GM04503 (cell line): ENCODE measurements at places on chromosomes 1 and 21.

GRCh38 chr1:107682467-107682866 is 282.5 kb downstream of the VAV3 start:
- DNase-seq: no peak

DNA sequence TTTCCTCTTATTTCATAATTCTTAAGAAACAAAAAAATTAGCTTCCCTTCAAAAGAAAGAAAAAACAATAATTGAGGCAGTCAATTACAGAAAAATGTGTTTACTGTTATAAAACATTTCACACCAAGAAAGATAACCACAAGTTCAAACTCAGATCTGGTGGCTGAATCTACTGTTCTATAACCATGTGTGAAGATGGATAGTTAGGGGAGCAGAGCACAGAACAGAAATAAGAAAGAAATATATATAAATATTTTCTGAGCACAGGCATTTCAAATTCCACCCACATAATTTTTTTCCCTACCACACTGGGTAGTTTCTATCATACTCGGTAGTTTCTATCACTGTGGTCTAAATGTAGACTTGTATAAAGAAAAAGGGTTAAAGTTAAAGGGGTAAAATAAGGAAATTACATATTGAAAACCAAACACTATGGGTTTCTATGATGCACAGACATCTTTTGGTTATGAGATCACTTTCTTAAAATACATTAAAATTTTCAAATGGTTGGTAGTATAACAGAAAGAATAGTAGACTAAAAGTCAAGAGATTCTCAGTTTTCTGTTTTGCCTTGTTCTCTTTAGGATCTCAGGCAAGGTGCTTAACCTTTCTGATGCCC is 10.8 kb downstream of the LYST start:
- DNase-seq: no peak

DNA sequence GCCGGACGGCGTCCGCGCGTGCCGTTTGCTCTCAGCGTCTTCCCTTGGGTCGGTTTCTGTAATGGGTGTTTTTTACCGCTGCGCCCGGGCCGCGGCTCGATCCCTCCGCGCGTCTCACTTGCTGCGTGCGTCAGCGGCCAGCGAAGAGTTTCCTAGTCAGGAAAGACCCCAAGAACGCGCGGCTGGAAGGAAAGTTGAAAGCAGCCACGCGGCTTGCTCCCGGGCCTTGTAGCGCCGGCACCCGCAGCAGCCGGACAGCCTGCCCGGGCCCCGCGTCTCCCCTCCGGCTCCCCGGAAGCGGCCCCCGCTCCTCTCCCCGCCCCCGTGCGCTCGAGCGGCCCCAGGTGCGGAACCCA is 159.8 kb downstream of the RUNX1 start:
- DNase-seq: no peak

DNA sequence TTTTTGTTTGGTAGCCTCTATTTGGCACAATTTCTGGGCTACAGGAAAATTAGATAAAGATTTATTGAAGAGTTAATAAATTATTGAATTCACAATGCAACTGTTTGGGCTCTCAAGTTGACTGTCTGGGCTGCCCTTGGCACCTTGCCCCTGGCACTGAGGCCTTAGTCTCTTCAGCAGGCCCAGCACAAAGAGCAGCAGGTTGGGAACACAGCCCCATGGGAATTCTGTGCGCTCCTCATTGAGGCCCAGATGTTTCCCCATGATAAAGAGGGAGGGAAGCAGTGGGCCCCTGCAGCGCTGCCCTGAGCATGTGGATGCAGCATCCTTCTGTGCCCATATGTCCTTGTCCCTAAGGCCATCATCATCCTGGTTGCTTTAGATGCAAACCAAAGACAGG is 2.9 kb downstream of the CRNN start:
- no peak for DNase-seq

- DNase-seq: peak; percentile 16
These were observed 771 bp downstream of the ABCD3 start for GRCh38 chr1:94418664-94419655.

- no peak for DNase-seq
These were observed 27.5 kb downstream of the ADGRB2 start for GRCh38 chr1:31736675-31737074.

GRCh38 chr1:92922356-92923035 is 38.8 kb downstream of the DIPK1A start:
- peak; percentile 35 for DNase-seq

- no peak for DNase-seq
These were observed 45.7 kb downstream of the WNT9A start for GRCh38 chr1:227901906-227902640.

GRCh38 chr1:203769505-203770343 is 4.7 kb downstream of the LAX1 start:
- peak; percentile 72 for DNase-seq

DNA sequence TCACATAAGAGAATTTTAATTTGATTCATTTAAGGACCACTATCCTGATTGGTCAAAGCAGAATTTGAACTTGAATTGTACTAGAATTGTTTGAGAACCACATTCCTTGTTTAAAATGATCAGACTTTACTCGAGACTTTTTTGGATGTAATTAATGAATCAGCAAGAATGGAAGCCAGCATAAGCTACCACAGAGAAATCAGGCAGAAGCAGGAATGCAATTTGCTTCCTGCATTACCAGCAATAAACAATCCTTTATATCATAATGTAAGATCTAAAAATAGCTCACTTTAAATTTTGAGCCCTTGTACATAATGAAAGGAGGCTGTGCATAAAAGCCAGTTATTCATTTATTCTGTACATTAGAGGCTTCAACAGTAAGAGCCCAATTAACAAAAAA is 119.8 kb upstream of the BACE2 start:
- DNase-seq: no peak

GRCh38 chr1:209241487-209241886 is 342.0 kb upstream of the CAMK1G start:
- DNase-seq: no peak

- no peak for DNase-seq
These were observed at the start of gene XKR8 for GRCh38 chr1:27959792-27960603. TSS of gene XKR8 (plus strand) at chr1:27959973. CDS start at chr1:27960070, 97 bp downstream.

DNA sequence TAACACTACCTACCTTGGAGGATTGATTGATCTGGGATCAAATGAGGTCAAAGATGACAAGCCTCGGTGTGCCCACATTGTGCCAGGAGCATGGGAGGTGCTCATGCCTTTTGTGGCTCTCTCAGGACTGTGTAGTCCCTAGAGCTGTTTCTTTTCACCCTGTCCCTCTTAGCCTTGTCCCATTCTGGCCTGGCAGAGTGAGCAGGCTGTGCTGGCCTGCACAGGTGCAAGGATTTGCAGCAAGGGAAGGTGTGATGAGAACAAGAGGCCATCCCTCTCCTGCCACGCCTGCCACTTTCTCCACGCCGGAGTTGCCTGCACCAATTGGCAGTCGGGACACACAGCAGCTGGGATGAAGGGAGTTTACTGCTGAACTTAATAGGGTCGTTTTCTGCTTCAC is 410.6 kb upstream of the VAMP3 start:
- DNase-seq: no peak

GRCh38 chr1:246709835-246710234 is 14.4 kb upstream of the SCCPDH start:
- DNase-seq: no peak

GRCh38 chr1:18486195-18486594 is 5.5 kb downstream of the KLHDC7A start:
- no peak for DNase-seq

- no peak for DNase-seq
These were observed 57.4 kb upstream of the TARS2 start for GRCh38 chr1:150429805-150430204.

GRCh38 chr1:184954232-184954995 is 19.9 kb downstream of the NIBAN1 start:
- no peak for DNase-seq

DNA sequence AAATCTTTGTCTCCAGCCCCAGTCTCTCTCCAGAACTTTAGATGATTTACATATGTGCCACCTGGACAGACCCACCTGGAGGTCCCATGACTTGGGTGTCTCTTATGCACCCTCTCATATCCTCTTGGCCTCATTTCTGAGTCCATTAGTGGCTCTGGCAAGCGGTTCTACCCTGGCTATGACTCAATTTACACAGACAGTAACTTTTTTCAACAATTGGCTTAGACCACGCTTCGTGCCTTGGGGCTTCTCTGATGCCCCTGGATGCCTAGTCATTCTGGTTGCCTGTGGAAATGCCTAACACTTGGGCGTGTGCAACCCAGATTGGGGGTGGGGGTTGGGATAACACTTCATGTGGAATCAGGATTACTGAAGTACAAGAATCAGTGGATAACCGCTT is 57.1 kb upstream of the GADD45A start:
- no peak for DNase-seq

GRCh38 chr21:30829659-30830058 is at the start of gene KRTAP7-1:
TSS of gene KRTAP7-1 (minus strand) at chr21:30829759. CDS start at chr21:30829698, 61 bp downstream.
- no peak for DNase-seq

DNA sequence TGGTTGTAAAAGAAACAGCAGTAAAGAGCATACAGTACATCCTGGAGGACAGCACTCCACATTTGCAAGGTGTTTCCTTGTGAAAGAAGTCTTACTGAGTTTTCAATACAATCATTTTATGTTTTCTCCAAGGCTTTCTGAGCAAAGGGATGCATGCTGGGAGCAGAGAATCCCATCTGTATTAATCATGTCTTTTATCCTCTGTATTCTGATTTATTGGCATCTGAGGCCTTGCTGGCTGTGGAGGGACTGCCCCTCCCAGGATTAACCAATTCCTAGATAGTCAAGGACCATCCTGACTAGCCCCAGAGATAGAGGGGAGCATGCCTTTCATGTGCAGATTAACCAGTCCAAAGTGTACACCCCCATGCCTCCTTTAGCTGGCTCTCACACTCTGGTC is 476.3 kb downstream of the SIPA1L2 start:
- DNase-seq: no peak

DNA sequence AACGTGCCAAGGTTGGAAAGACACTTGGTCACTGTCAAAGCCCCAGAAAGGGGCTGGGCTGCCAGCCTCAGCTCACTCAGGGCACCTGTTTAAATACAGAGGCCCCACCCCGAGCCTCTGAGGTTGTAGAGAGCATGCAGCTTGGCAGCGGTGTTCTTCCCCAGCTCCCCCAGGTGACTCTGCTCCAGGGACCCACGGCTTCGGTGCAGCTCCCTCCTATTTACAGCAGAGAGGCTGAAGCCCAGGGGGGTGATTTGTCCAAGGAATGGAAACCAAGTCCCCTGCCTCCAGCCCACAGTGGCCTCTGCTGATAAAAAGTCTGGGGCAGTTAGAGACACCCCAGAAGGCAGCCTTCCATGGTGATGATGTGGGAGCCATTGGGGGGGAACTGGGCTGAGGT is 9.1 kb upstream of the C1QA start:
- no peak for DNase-seq
